ENCODE measurements at places on chromosomes 13 and 19.

DNA sequence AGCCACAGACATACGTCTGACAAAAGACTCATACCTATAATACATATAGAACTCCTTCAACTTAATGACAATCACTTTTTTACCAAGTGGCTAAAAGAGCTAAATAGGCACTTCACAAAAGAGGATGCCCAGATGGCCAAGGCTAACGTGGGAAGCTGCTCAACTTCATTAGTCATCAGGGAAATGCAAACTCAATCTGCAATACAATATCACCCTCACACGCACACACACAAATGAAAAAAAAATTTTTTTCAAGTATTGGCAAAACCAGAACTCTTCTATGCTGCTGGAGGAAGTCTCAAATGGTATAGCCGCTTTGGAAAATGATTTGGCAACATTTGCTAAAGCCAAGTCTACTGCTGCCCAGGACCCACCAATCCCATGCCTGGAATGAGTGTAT is 14.6 kb upstream of the DNMT1 start:
- no peak for DNase-seq

DNA sequence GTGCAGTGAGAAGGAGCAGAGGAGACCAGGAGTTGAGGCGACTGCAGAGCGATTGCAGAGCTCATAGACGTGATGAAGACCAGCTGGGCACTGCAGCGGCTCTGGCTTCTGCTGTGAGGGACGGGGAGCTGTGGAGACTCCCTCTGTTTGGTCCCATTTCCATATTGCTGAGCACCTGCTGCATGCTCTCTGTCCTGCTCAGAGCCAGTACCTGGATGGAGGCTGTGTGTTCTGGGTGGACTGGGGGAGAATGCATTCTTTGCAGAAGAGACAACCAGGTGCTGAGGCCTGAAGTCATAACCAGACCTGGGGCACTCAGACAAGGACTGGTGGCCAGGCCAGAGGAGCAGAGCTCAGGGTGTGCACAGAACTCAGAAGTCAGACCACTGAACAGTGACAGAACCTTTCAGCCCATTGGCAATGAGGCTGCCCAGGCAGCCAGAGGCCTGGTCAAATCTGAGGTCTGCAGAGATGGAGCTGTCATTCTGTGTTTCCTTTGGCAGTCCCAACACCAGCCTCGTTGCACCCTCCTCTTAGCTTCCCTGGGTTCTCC is 1.3 kb upstream of the A1BG start:
- DNase-seq = no peak

GRCh38 chr19:56547535-56547934 is 8.8 kb downstream of the ZFP28 start:
- no peak for DNase-seq

DNA sequence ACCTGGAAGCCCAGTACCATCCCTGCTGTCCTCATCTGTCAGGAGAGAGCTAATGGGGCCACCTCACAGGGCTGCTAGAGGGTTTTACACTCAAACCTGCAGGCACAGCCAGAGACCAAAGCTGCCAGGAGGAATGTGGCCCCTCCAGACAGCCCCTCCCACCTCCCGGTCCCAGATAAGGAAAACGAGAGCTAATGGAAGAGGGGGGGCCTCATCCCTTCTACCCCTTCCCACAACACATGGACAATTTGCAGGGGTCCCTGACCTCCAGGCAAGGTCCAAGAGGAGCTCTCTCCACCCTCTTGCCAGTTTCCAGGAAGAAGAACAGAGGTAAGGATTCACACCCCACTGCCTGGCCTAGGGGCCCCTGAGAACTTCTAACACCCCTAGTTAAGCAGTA is 1.6 kb upstream of the PEPD start:
- DNase-seq = no peak

DNA sequence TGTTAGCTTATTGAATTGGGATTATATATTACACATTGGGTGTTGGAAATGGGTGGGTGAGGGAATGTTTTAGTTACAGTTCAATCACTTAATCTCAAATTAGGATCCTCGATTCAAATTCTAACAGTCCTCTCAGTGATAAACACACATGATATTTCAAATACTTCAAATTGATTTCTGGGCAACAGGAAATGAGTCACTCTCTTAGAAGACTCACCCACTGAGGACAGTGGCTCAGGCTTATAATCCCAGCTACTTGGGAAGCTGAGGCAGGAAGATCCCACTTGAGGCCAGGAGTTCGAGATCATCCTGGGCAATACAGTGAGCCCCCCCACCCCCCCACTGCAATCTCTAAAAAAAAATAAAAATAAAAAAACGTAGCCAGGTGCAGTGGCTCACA is 435.3 kb downstream of the KLF12 start:
- no peak for DNase-seq

- peak; percentile 73 for DNase-seq
These were observed 23.8 kb downstream of the ZSWIM9 start for GRCh38 chr19:48194041-48194843.

DNA sequence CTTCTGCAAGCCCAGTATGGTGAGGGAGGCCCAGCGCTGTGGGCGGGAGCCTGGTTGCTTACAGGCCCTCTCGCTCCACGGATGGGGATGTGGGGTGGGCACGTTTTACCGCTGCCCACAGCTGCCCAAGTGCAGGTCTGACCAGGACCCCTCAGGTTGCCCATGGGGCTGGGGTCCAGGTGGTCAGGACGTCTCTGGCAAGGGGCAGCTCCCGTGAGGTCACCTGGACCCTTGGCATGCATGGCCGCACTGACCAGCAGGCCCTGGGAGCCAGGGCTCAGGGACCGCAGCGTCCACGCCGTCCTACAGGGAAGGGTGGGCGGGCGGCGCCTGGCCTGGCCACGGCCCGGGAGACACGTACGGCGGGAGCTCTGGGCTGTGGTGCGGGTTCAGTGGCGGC is 32.8 kb downstream of the GAS6 start:
- DNase-seq = no peak

GRCh38 chr13:23384111-23384510 is 49.4 kb downstream of the SACS start:
- no peak for DNase-seq

DNA sequence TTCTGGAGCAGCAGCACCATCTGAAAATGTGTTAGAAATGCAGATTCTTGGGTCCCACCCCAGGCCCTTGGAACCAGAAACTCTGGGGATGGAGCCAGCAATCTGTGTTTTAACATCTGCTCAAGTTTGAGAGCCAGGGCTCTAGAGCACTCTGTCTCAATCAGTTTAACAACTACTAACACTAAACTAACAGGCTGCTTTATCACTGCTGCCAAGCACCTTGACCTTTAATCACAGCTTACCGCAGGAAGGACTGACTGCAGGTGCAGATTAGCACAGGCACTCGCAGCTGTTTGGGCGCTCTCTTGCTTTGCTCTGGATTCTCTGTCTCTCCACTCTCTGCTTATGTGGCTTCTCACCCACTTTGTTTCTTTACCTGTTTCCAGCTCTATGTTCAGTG is 163.5 kb downstream of the MTUS2 start:
- DNase-seq = no peak

Measured in suprapubic skin (tissue), 4 donors.